ENCODE measurements at places on chromosomes 13 and 19. TPM values are rescaled to one million over a fixed set of nuclear protein-coding genes. Genes with fewer than 3 reads are reported as not detected.

Gene EGLN2
- 126 TPM for total RNA-seq

Gene ZNF776
- total RNA-seq, result 16.1 TPM

Gene KPTN
- total RNA-seq, result 14.1 TPM

Gene PLIN5
- total RNA-seq, result not detected

Gene SHANK1
- not detected for total RNA-seq

Gene CABP5
- not detected for total RNA-seq

Gene SF3A2
- 142 TPM for total RNA-seq

Gene BRME1
- total RNA-seq, result 6.3 TPM

Gene OSCAR
- 0.32 TPM for total RNA-seq

Gene ZNF665
- 4.0 TPM for total RNA-seq

Gene KLF5
- 4.7 TPM for total RNA-seq

Gene PRSS57
- total RNA-seq, result not detected

Gene CEACAM20
- not detected for total RNA-seq

Gene TMEM86B
- total RNA-seq, result 16.7 TPM

Gene GRIK5
- 0.65 TPM for total RNA-seq

Gene ZNF570
- total RNA-seq, result 6.1 TPM

Gene ZNF112
- not detected for total RNA-seq
